ENCODE measurements at places on chromosomes 13 and 19.

GRCh38 chr13:33582121-33582520 lies 235.8 kb upstream of the RFC3 start:
- DNase-seq = no peak

DNA sequence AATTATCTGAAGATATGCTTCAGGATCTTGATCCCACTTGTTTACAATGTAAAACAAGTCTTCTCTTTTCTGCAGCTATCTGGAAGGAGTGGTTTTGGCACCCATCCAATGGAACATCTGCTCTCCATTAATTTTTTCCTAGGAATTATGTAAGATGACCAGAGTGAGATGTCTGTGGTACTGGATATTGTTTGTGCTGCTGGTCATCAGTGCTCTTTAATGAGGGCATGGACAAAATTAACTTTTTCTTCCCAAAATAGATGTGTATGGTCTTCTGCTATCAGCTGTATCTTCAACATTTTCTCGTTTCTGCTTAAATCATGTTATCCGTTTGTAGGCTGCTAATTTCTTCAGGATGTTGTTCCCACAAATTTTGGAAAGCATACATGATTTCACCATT lies 415.4 kb upstream of the KLHL1 start:
- DNase-seq = no peak

- no peak for DNase-seq
Observed at GRCh38 chr13:75895168-75895567, 259.0 kb downstream of the LMO7 start.

- DNase-seq = no peak
Observed at GRCh38 chr13:37529751-37530385, 68.7 kb downstream of the POSTN start.

- DNase-seq = no peak
Observed at GRCh38 chr13:21541980-21542379, 62.0 kb downstream of the MICU2 start.

DNA sequence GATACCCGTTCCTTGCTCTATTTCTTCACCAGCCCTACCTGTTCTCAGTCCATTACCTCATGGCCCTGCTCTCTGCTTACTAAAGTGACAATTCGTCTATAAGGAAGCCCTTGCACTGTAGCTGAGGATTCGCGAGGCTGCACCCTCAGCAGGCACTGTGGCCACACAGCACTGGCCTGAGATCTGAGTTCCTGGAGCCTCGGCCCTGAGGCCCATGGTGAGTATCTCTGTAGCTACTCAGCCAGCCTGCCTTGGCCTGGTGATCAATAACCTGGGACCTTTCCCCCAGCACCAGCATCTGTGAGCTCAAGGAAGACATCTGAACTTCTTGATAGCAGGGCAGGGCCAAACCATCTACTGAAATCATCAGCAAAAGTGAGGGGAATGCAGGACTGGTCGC lies 90.7 kb downstream of the RGCC start:
- no peak for DNase-seq

- DNase-seq = no peak
Observed at GRCh38 chr13:59259165-59260000, 904.3 kb downstream of the DIAPH3 start.

Data from NCI-H2107 (cell line).